Breast epithelium (tissue), 4 donors: ENCODE measurements at places on chromosomes 5 and 9.

GRCh38 chr9:38453835-38454234, 29.6 kb upstream of the IGFBPL1 start:
- H3K4me3 ChIP-seq, result no peak overlapping the region
- no peak for DNase-seq
- H3K36me3 ChIP-seq, result no peaks in the 10 kb centered on the region
- no peaks in the 10 kb centered on the region for H3K4me1 ChIP-seq

DNA sequence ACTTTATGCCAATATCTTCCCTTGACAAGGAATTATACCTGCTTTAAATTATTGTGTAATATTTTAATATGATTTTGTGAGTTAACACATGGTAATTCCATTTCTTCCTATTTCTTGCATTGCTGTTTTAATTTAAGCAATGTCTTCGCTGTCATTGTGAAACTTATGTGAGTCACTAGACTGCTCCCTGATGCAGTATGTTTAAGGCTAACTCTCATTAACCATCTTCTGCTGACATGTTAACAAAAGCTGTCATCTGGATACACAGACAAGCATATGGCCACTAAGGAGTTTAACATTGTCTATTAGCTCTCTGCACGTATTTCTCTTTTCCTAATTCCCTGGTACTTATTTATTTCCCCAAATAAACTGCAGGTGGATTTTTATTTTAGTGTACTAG, 980.8 kb upstream of the CTNND2 start:
- H3K27me3 ChIP-seq, result no peaks in the 10 kb centered on the region
- no peak for DNase-seq
- H3K4me3 ChIP-seq, result no peak overlapping the region
- H3K4me1 ChIP-seq, result no peaks in the 10 kb centered on the region
- H3K36me3 ChIP-seq, result no peaks in the 10 kb centered on the region

DNA sequence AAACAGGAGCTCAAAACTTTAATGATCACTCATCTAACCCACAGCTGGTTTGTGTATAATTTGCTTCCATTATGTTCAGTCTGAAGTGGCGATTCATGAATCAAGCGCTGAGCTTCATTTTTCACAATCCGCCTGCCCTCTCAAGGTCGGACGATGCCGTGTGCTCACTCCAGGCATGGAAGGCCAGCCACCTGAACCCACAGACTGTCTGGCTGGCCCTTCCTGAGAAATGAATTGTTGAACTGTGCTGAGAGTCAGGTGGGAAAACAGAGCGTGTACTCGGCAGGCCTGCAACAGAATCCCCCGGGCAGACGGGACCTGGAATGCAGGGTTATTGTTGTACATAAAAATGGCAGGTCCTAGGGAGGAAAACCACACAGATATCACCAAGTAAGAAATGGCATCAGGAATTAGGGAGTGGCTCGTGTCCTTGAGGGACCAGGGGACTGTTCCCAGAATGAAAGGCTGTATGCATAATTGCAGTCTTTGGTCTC, 375.7 kb downstream of the IRX2 start:
- no peaks in the 10 kb centered on the region for H3K27me3 ChIP-seq
- H3K4me1 ChIP-seq, result no peaks in the 10 kb centered on the region
- H3K4me3 ChIP-seq, result no peak overlapping the region
- H3K27ac ChIP-seq, result no peak overlapping the region
- no peaks in the 10 kb centered on the region for H3K36me3 ChIP-seq
- no peak for DNase-seq

GRCh38 chr9:9257999-9258498, 1354.8 kb downstream of the PTPRD start:
- no peak overlapping the region for H3K4me3 ChIP-seq
- no peak for DNase-seq
- no peaks in the 10 kb centered on the region for H3K27me3 ChIP-seq
- no peaks in the 10 kb centered on the region for H3K4me1 ChIP-seq
- H3K36me3 ChIP-seq, result no peaks in the 10 kb centered on the region

- no peak overlapping the region for H3K27ac ChIP-seq
- H3K36me3 ChIP-seq, result no peaks in the 10 kb centered on the region
Observed at GRCh38 chr9:114652776-114653555, 4.6 kb downstream of the TEX53 start.

- H3K36me3 ChIP-seq, result peaks cover 10% of the 10 kb centered on the region
- peak overlapping the region; percentile 51 for H3K27ac ChIP-seq
- H3K4me3 ChIP-seq, result no peak overlapping the region
- no peak for DNase-seq
Observed at GRCh38 chr9:120524863-120525262, 55.1 kb downstream of the CDK5RAP2 start.

DNA sequence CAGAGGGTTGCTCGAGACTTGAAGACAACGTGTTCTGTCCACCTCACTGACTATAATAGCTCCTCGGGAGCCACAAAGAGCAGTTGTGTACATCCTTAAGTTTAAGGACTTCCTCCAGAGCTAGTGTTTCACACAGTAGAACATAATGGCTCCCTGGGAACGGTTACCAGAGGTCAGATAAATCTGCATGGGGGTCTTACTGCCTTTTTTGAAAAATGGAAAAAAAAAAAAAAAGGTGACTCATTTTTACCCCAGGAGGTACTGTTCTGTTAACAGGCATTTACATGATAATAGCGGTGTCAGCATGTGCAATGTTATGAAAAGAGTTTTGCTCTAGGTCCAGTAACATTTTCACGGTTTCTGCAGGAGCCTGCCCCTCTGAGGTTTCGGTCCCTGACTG, 498.9 kb upstream of the WWC1 start:
- no peak for DNase-seq
- no peak overlapping the region for H3K27ac ChIP-seq
- no peaks in the 10 kb centered on the region for H3K36me3 ChIP-seq
- H3K4me3 ChIP-seq, result no peak overlapping the region
- no peaks in the 10 kb centered on the region for H3K27me3 ChIP-seq

- DNase-seq, result no peak
- H3K4me3 ChIP-seq, result no peak overlapping the region
- no peaks in the 10 kb centered on the region for H3K4me1 ChIP-seq
- no peak overlapping the region for H3K27ac ChIP-seq
- H3K27me3 ChIP-seq, result no peaks in the 10 kb centered on the region
- no peaks in the 10 kb centered on the region for H3K36me3 ChIP-seq
Observed at GRCh38 chr9:132370592-132370991, 15.8 kb upstream of the SETX start.

- no peaks in the 10 kb centered on the region for H3K4me1 ChIP-seq
- no peaks in the 10 kb centered on the region for H3K36me3 ChIP-seq
- peak overlapping the region; percentile 69 for H3K4me3 ChIP-seq
- DNase-seq, result no peak
- no peaks in the 10 kb centered on the region for H3K27me3 ChIP-seq
- peak overlapping the region; percentile 58 for H3K27ac ChIP-seq
Observed at GRCh38 chr5:15500325-15501001, 483 bp downstream of the FBXL7 start.

GRCh38 chr5:10581424-10581748, 17.5 kb downstream of the ANKRD33B start:
- no peak overlapping the region for H3K27ac ChIP-seq
- H3K36me3 ChIP-seq, result no peaks in the 10 kb centered on the region
- H3K4me3 ChIP-seq, result no peak overlapping the region
- no peaks in the 10 kb centered on the region for H3K27me3 ChIP-seq

DNA sequence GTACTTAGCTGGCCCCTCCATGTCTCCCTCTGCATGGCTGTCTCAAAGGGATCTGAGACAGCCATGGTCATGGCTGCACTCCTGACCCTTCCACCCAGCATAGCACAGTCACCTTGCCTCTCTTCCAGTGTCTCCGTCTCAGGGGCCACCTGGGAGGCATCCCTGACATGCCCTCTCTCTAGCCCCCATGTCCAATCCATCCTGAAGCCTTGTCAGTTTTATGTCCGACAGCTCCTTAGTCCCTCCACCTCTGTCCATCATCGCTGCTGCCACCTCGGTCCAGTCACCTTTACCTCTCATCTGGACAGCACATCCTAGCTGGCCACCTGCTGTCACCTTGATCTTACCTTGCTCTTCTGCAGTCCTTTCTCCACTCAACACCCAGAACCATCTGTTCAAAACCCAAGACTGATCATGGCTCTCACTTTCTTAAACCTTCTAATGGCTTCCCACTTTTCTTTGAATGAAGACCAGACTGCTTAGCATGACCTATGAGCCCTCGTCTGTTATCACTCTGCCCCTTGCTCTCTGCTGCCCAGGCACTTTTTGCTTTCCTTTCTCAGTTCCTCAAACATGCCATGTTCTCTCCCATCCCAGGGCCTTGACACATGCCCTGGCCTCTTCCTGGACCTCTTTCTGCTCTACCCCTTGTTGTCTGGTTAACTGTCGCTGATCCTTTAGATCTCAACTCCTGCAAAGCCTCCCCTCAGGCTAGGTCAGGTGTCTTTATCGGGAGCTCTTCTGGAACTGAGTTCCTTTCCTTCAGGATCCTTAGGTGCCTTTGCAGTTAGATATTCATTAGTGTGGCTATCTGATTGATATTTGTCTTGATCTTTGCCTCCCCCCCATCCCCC, 181.8 kb upstream of the PITX1 start:
- H3K4me3 ChIP-seq, result no peak overlapping the region
- H3K27ac ChIP-seq, result no peak overlapping the region
- no peaks in the 10 kb centered on the region for H3K27me3 ChIP-seq
- no peaks in the 10 kb centered on the region for H3K4me1 ChIP-seq

DNA sequence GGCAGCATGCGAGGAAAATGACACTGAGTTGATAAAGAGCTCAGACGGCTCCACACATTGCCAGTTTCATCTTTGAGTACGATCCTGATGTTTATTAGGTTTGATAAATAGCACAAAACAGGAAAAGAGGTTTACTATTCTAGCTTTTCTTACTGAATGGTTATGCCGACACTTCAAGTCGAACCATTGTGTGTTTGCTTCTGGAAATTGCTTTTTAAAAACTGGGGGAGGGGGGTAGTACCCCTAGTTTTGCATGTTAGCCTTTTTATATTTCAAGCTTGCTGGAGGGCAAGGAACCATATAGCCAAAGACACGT, 5.2 kb downstream of the PTCH1 start:
- H3K27ac ChIP-seq, result peak overlapping the region; percentile 82
- no peak for DNase-seq
- H3K4me3 ChIP-seq, result peak overlapping the region; percentile 83
- no peaks in the 10 kb centered on the region for H3K27me3 ChIP-seq
- H3K36me3 ChIP-seq, result no peaks in the 10 kb centered on the region
- peaks cover 4% of the 10 kb centered on the region for H3K4me1 ChIP-seq

GRCh38 chr9:95091601-95092261, 225.8 kb downstream of the FANCC start:
- peak overlapping the region; percentile 59 for H3K27ac ChIP-seq
- no peaks in the 10 kb centered on the region for H3K36me3 ChIP-seq
- no peak overlapping the region for H3K4me3 ChIP-seq
- peaks cover 9% of the 10 kb centered on the region for H3K4me1 ChIP-seq
- no peaks in the 10 kb centered on the region for H3K27me3 ChIP-seq

DNA sequence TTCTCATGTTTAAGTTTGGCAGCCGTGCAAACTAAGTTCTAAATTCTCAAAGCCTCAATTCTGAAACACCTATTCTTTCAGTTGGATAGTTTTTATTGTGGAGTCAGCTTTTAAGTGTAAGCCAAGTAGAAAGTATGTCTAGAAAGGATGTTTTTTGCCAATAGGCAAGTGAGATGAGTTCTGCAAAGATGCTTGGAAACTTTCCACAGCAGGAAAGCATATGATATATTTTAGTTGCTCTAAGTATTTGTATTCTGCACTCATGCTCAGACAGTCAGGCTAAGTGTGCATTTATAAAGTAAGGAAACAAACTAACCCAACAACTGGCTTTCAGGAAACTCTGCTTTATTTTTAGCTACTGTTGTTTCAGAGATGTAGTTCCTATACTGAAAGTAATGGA, 67.3 kb upstream of the CDH18 start:
- H3K27ac ChIP-seq, result no peak overlapping the region
- H3K36me3 ChIP-seq, result no peaks in the 10 kb centered on the region
- no peaks in the 10 kb centered on the region for H3K27me3 ChIP-seq
- no peaks in the 10 kb centered on the region for H3K4me1 ChIP-seq
- H3K4me3 ChIP-seq, result no peak overlapping the region

- DNase-seq, result no peak
- no peak overlapping the region for H3K4me3 ChIP-seq
- H3K4me1 ChIP-seq, result no peaks in the 10 kb centered on the region
- H3K27ac ChIP-seq, result no peak overlapping the region
- no peaks in the 10 kb centered on the region for H3K27me3 ChIP-seq
Observed at GRCh38 chr9:122383992-122384461, 13.2 kb downstream of the PTGS1 start.

DNA sequence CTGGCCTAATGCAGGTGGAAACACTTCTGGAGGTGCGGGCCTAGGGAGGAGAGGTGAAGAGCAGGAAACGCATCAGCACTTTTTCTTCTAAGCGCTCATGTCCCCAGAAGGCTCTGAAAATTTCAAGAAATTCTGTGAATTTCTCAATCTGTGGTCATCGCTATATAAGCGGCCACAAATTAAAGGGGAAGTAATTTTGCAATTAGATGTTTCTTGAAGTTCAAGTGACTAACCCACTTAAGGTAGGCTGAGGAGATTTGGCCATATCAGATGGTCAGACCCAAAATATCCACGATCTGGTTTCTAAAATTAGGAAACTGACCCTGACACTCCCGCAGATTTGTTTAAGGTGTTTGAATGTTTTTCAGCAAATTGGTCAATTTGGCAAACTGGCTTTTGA, 16.6 kb upstream of the HMGCR start:
- DNase-seq, result no peak
- H3K27ac ChIP-seq, result no peak overlapping the region
- no peaks in the 10 kb centered on the region for H3K36me3 ChIP-seq

GRCh38 chr5:133113331-133114061, 61.7 kb downstream of the HSPA4 start:
- H3K27ac ChIP-seq, result peak overlapping the region; percentile 38
- H3K27me3 ChIP-seq, result no peaks in the 10 kb centered on the region
- H3K4me3 ChIP-seq, result no peak overlapping the region
- no peaks in the 10 kb centered on the region for H3K4me1 ChIP-seq
- peak; percentile 76 for DNase-seq

GRCh38 chr5:19676895-19677294, 311.1 kb downstream of the CDH18 start:
- no peak overlapping the region for H3K4me3 ChIP-seq
- no peaks in the 10 kb centered on the region for H3K4me1 ChIP-seq
- H3K27me3 ChIP-seq, result no peaks in the 10 kb centered on the region
- H3K36me3 ChIP-seq, result no peaks in the 10 kb centered on the region
- H3K27ac ChIP-seq, result no peak overlapping the region

- no peaks in the 10 kb centered on the region for H3K36me3 ChIP-seq
- no peaks in the 10 kb centered on the region for H3K27me3 ChIP-seq
- no peaks in the 10 kb centered on the region for H3K4me1 ChIP-seq
Observed at GRCh38 chr9:18240213-18240612, 233.7 kb upstream of the ADAMTSL1 start.

GRCh38 chr9:92634712-92635605, 35.0 kb downstream of the IPPK start:
- peak; percentile 72 for DNase-seq
- H3K36me3 ChIP-seq, result no peaks in the 10 kb centered on the region
- H3K4me1 ChIP-seq, result no peaks in the 10 kb centered on the region
- no peaks in the 10 kb centered on the region for H3K27me3 ChIP-seq
- peak overlapping the region; percentile 46 for H3K27ac ChIP-seq
- H3K4me3 ChIP-seq, result no peak overlapping the region

GRCh38 chr5:58074717-58075116, 385.2 kb downstream of the PLK2 start:
- H3K36me3 ChIP-seq, result no peaks in the 10 kb centered on the region
- no peak for DNase-seq
- H3K4me3 ChIP-seq, result no peak overlapping the region
